Naive thymus-derived CD8-positive, alpha-beta T cell (primary cell): ENCODE measurements at places on chromosomes 1 and 21.

GRCh38 chr1:69700770-69701169 lies 133.0 kb downstream of the LRRC7 start:
- no peak overlapping the region for H3K27ac ChIP-seq
- DNase-seq = no peak
- H3K4me3 ChIP-seq = no peak overlapping the region
- no peaks in the 10 kb centered on the region for H3K27me3 ChIP-seq
- no peaks in the 10 kb centered on the region for H3K36me3 ChIP-seq
- H3K4me1 ChIP-seq = no peaks in the 10 kb centered on the region

GRCh38 chr1:185479796-185480195 lies 162.8 kb upstream of the IVNS1ABP start:
- no peaks in the 10 kb centered on the region for H3K27me3 ChIP-seq
- no peak for DNase-seq
- no peaks in the 10 kb centered on the region for H3K36me3 ChIP-seq
- H3K27ac ChIP-seq = no peak overlapping the region

DNA sequence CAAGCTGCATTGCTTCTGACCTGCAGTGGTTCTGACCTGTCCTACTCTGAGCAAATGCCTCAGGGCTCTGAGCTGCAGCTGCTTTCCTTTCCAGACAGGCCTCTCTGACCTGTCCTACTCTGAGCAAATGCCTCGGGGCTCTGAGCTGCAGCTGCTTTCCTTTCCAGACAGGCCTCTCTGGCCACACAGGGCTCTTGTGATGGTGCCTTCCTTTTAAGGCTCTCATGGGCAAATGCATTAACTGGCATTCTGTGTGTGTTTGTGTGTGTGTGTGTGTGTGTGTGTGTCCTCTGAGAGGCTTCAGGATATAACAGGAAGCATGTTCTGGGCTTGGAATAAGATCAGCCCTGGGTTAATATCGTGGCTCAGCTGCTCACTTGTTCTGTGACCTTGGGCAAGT lies 131.3 kb downstream of the NTPCR start:
- H3K36me3 ChIP-seq = peaks cover 8% of the 10 kb centered on the region
- no peak overlapping the region for H3K4me3 ChIP-seq
- H3K27me3 ChIP-seq = no peaks in the 10 kb centered on the region
- peaks cover under 1% of the 10 kb centered on the region for H3K4me1 ChIP-seq
- no peak for DNase-seq

DNA sequence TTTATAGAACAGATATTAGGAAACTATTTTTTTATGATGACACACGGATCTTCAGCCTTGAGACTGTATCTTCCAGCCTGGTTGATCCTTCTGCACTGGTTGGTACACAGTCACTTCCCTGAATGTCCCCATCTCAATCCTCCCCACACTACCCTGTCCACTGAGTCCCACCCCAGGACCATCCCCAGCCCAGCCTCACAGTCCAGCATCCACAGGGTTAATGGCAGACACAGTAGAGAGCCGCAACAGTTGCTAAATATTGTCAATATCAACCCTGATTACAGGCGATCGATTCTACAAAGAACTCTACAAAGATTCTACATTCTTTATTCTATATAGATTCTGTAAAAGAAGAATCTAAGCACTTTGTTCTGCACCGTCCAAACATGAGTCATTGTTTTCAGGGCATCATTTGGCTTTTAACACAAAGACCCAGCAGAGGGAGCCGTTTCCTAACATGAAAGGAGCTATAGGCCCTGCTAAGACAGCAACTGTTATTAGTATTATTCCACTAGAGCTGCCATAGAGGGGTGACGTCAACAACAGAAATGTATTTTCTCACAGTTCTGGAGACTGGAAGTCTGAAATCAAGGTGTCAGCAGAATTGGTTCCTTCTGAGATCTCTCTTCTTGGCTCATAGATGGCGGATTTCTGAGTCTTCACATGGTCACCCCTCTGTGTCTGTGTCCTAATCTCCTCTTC lies 30.1 kb upstream of the IFNAR2 start:
- H3K27ac ChIP-seq = no peak overlapping the region
- H3K4me1 ChIP-seq = peaks cover 22% of the 10 kb centered on the region
- no peaks in the 10 kb centered on the region for H3K27me3 ChIP-seq
- H3K4me3 ChIP-seq = no peak overlapping the region

DNA sequence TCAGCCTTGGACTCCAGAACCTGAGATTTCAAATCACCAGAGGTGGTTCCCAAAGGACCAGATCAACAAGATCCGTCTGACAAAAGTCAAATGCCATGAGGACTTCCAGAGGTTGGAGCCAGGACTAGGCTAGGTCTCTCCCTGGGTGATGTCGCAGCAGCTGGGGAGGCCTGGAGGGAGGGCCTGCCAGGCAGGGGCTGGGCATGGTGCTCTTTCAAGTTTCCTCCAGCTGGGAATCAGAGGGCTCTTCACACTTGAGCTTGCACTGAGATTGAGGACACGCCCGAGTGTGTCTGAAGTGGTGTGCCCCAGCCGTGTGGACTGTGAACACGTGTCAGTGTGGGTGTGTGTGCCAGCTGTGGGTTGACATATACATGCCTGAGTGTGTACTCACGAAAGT lies 21.3 kb upstream of the RSPO1 start:
- DNase-seq = no peak
- no peaks in the 10 kb centered on the region for H3K36me3 ChIP-seq

DNA sequence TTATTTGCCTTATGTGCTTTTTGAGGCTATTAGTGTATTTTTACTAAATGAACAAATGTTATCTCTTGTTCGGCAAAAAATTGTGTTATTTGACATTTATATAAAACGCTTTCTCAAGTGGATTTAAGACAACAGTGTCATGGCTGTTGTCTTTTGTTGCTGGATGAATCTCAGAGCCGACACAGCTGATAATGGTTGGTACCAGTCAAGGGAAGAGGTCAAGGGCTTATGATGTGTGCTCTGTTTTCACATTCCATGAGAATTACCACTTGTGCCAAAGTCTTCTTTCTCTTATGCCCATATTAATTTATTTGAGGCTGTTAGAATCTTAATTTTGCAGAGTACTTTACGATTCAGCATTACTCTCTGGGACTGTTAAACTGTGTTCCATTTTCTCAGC lies 17.9 kb upstream of the CD101 start:
- H3K4me3 ChIP-seq = no peak overlapping the region
- DNase-seq = no peak

- no peaks in the 10 kb centered on the region for H3K4me1 ChIP-seq
These were observed 31.8 kb downstream of the SPSB1 start for GRCh38 chr1:9324246-9325096.

GRCh38 chr1:51924455-51924854 lies 45.9 kb upstream of the NRDC start:
- DNase-seq = no peak
- no peak overlapping the region for H3K27ac ChIP-seq
- H3K36me3 ChIP-seq = no peaks in the 10 kb centered on the region
- H3K4me1 ChIP-seq = no peaks in the 10 kb centered on the region

- no peak overlapping the region for H3K4me3 ChIP-seq
- peaks cover 3% of the 10 kb centered on the region for H3K27me3 ChIP-seq
- no peak for DNase-seq
- H3K4me1 ChIP-seq = no peaks in the 10 kb centered on the region
These were observed 154.0 kb downstream of the TGFB2 start for GRCh38 chr1:218499011-218499691.

GRCh38 chr21:34642211-34643075 lies 26.4 kb upstream of the CLIC6 start:
- H3K4me3 ChIP-seq = no peak overlapping the region
- H3K27ac ChIP-seq = no peak overlapping the region
- H3K4me1 ChIP-seq = peaks cover 13% of the 10 kb centered on the region
- DNase-seq = no peak

- H3K4me1 ChIP-seq = no peaks in the 10 kb centered on the region
- DNase-seq = no peak
- H3K27me3 ChIP-seq = peaks cover 7% of the 10 kb centered on the region
- H3K27ac ChIP-seq = no peak overlapping the region
- H3K4me3 ChIP-seq = no peak overlapping the region
These were observed 36.2 kb upstream of the POU3F1 start for GRCh38 chr1:38082769-38083263.

DNA sequence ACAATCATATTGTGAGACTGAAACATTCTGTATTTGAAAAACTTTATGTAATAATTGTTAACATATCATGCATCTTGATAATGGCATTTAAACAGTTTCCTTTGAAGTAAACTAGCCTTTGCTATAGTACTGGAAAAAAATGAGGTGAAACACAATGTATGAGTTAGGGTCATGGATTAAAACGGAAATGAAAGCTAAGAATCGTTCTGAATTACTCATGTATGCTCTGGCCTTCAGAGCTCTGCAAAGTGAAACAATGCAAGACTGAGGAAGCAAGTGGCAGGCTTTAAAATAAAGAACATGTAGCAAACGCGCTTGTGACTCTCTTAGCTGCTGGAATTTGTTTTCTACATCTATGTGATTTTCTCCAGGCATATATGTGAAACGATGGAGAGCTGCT lies 317.1 kb downstream of the DPYD start:
- no peaks in the 10 kb centered on the region for H3K27me3 ChIP-seq
- H3K36me3 ChIP-seq = no peaks in the 10 kb centered on the region
- no peak overlapping the region for H3K27ac ChIP-seq
- DNase-seq = no peak
- no peaks in the 10 kb centered on the region for H3K4me1 ChIP-seq

GRCh38 chr1:56910441-56910985 lies 55.3 kb downstream of the C8B start:
- H3K36me3 ChIP-seq = no peaks in the 10 kb centered on the region
- H3K4me1 ChIP-seq = peaks cover 22% of the 10 kb centered on the region
- peaks cover 5% of the 10 kb centered on the region for H3K27me3 ChIP-seq
- H3K27ac ChIP-seq = no peak overlapping the region
- DNase-seq = no peak

- peaks cover 2% of the 10 kb centered on the region for H3K36me3 ChIP-seq
- DNase-seq = no peak
- H3K27me3 ChIP-seq = peaks cover 6% of the 10 kb centered on the region
- no peaks in the 10 kb centered on the region for H3K4me1 ChIP-seq
- no peak overlapping the region for H3K27ac ChIP-seq
These were observed 53.9 kb upstream of the HSD17B7 start for GRCh38 chr1:162736633-162737067.

DNA sequence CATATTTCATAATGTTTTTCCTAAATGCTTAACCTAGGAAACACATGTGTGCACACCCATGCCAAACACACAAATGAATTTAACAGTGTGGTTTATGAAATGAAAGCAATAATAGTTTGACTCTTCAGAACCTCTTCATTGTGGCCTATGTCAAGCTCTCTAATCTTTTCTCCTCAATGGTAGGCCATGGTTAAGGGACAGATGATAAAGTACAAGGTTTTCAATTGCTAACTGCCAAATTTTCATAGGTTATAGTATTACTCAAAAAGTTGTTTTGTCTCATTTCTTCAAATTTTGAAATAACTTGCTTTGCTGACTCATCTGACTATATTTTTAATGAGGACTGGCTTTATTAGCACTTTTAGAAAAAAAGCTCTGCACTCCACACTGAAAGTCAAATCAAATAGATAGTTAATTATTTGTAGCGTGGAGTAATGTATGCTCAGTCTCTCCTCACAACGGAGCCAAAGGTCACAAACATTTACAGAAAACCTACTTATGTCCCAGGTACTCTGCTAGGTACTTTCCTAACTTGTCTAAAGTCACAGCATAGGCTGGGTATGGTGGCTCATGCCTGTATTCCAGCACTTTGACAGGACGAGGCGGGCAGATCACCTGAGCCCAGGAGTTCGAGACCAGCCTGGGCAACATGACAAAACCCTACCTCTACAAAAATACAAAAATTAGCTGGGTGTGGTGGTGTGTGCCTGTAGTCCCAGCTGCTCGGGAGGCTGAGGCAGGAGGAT lies 3.0 kb upstream of the ADCY10 start:
- no peaks in the 10 kb centered on the region for H3K36me3 ChIP-seq
- H3K4me1 ChIP-seq = peaks cover under 1% of the 10 kb centered on the region
- DNase-seq = no peak
- H3K4me3 ChIP-seq = no peak overlapping the region
- no peak overlapping the region for H3K27ac ChIP-seq

GRCh38 chr1:157098519-157098918 lies 1.1 kb downstream of the ETV3L start:
- H3K27ac ChIP-seq = no peak overlapping the region
- no peaks in the 10 kb centered on the region for H3K36me3 ChIP-seq
- H3K4me1 ChIP-seq = no peaks in the 10 kb centered on the region
- H3K27me3 ChIP-seq = no peaks in the 10 kb centered on the region
- H3K4me3 ChIP-seq = no peak overlapping the region
- no peak for DNase-seq

DNA sequence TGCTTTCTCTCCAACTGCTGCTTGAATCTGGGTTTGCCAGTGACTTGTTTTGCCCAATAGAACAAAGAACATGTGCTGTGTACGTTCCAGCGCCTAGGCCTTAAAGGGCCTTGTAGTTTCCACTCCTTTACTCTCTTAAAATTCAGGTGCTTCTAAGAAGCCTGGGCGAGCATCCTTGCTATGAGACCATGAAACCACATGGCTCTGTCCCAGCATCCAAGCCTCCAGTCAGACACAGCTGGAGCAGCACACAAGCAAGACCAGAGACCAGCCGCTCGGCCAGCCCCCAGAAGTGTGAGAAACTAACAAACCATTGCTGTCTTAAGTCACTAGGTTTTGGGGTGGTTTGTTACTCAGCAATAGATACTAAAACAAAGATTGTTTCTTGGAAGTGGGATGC lies 15.1 kb downstream of the PLEKHO1 start:
- no peaks in the 10 kb centered on the region for H3K27me3 ChIP-seq
- no peak for DNase-seq
- no peak overlapping the region for H3K4me3 ChIP-seq
- peaks cover 8% of the 10 kb centered on the region for H3K36me3 ChIP-seq
- H3K4me1 ChIP-seq = peaks cover 49% of the 10 kb centered on the region

DNA sequence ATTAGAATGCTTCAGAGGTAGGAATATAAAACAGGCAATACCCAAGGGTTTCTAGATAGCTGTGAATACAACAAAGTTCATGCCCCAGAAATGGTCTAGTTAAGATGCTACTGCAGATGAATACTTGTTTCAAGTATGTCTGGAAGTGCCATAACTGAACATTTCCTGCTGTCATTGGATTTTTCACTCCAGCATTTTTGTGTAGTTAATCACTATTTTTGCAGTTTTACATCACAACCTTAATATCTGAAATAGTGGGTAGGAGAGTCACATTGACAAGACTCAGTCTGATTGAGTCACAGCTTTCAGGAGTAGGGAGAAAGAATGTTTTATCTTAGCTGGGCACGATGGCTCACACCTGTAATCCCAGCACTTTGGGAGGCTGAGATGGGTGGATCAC lies 126.4 kb upstream of the C1orf21 start:
- H3K36me3 ChIP-seq = no peaks in the 10 kb centered on the region
- DNase-seq = no peak
- H3K4me3 ChIP-seq = no peak overlapping the region
- peaks cover 12% of the 10 kb centered on the region for H3K27me3 ChIP-seq
